ENCODE measurements at places on chromosomes 2 and 18.

- DNase-seq, result no peak
Observed at GRCh38 chr2:105814291-105814940, 69.7 kb downstream of the NCK2 start.

DNA sequence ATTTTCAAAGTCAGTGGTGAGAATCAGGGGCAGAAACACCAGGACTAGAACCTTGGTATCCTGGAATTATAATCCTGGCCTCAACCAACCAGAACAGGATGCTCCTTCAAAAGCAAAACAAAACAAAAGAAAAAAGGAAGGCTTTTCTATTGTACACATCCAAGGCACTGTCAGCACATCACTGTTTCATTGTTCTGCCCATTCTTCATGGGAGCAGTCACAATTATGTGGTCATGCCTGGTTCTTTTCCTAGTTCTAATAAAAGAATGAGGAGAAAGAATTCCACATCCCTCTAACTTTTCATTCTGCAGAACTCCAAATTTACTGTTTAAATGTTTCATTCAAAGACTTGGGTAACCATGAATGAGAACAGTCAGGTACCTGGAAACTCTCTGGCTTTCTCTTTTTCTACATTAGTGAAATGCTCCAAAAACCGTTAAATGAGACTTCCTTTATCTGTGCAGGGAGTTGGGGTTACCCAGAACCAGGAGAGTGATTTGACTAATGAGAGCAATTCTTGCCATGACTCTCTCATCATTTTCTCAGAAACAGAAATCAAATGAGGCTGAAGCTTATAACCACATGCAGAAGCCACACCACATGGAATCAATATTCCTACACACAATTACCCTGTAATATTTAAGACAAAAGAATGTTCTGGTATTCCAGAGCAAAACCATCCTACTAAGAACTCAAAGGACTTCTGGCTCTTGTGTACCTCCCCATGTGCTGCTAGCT, 110.9 kb upstream of the CCDC150 start:
- DNase-seq, result no peak

- DNase-seq, result no peak
Observed at GRCh38 chr18:75775121-75775520, 347.6 kb upstream of the SMIM21 start.

GRCh38 chr2:68044099-68044498, 18.7 kb downstream of the C1D start:
- no peak for DNase-seq

DNA sequence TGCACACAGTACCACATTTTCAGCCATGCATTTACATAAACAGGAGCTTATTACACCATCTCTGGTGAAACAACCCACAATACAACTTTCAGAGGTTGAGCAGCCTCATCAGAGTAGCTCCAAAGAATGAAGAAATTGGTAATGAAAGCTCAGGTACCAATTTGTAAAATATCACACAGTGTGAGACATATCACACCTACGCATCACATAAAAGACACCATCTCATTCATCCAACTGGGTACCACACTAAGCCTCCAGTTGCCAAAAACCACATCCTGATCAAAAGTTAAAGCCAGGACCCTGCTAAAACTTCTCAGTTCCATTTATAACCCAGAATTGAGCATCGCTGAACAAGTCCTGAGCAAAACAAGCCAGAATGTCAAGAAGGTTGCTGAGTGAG, 4.6 kb downstream of the TMEM163 start:
- DNase-seq, result no peak
